Upper lobe of right lung (tissue), 1 donor: ENCODE measurements at places on chromosomes 13 and 19. TPM values are rescaled to one million over a fixed set of nuclear protein-coding genes. Genes with fewer than 3 reads are reported as not detected.

DNA sequence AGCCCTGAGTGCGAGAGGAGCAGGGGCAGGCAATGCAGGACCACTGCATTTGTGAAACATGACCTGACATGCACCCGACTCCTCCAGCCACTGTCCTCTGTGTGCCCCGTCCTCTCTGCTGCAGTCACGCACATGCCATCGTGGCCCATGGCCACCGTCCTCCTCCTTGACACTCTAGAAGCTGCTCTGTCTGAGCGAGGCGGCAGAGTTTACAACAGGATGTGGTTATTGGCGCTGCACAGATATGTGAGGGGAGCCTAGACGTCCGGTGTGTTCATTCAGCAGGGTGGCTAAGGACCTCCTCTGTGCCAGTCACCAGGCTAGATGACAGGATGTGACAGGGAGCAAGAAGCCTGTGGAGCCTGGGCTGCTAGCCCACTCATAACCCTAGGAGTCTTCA, 277.8 kb downstream of the FOXO1 start:
- DNase-seq, result no peak
- no peak overlapping the region for H3K4me3 ChIP-seq
- no peaks in the 10 kb centered on the region for H3K4me1 ChIP-seq
- no peaks in the 10 kb centered on the region for H3K27me3 ChIP-seq
- H3K27ac ChIP-seq, result peak overlapping the region; percentile 27

DNA sequence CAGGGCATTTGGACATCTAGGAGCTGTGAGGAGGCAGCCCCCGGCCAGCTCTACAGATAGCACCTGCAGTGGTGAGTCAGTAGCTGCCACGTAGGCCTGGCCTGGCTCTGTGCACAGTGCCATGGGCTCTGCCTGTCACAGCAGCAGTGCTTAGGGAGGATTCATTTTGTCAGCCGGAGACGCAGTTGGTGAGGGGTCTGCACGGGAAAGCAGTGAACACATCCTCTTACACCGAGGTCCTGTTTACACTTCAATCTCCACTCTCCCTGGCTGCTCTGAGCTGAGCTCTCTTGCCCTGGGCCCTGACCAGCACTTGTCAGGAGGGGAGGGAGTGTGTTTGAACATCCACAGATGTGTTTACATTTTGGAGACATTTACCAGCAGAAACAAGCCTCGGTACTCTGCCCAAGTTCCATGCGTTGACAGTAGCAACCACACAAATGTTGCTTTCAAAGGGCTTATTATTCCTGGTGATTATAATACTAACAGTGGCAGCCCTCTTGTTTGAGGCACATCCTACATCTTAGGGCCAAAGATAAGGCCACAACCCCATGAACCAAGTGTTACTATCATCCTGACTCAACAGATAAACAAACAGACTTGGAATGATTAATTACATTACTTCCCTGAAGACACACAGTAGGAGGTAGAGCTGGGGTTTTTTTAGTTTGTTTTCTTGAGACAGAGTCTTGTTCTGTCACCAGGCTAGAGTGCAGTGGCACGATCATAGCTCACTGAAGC, 148.9 kb downstream of the USP12 start:
- H3K36me3 ChIP-seq, result no peaks in the 10 kb centered on the region
- DNase-seq, result no peak

The HOMER3 gene
- 29.3 TPM for total RNA-seq

The HSD11B1L gene
- 6.6 TPM for total RNA-seq

The CEACAM8 gene
- not detected for total RNA-seq

DNA sequence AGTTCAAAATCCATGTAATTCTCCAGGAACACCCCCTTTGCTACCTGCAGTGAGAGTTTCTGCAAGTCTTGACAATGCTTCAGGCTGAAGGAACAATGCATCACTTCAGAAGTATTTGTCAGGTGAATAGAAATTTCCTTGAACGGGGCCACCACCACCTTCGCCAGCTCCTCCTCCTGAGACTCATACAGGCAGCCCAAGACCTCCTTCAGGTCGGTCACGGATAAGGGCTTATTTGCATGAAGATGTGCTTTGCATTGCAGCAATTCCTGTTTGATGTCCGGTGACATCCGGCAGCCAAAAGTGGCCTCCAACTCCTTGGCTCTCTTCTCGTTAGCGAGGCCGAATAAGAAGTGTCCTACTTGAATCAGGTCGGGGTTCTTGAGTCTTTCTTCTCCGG, 8.4 kb downstream of the NLRP7 start:
- no peaks in the 10 kb centered on the region for H3K27me3 ChIP-seq
- H3K4me3 ChIP-seq, result no peak overlapping the region
- no peaks in the 10 kb centered on the region for H3K36me3 ChIP-seq
- DNase-seq, result no peak
- no peaks in the 10 kb centered on the region for H3K4me1 ChIP-seq

DNA sequence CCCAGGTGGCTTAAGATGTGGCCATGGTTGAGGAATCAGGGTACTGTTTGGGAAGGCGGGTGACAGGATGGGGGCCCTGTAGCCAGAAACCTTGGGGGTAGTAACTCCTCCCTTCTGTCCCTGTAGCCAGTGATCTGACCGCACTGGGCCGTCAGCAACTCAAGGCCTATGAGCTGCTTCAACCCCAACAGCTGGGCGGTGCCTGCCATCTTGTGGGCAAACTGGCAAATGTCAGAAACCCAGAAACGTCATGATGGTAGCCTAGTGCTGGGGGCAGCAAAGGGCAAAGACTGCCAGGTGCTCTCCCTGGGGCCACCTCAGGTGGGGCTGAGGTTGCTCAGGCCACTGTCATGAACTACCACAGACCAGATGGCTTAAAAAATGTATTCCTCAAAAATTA, 3.5 kb downstream of the COPE start:
- no peak for DNase-seq
- no peaks in the 10 kb centered on the region for H3K27me3 ChIP-seq
- H3K36me3 ChIP-seq, result peaks cover 38% of the 10 kb centered on the region
- no peak overlapping the region for H3K27ac ChIP-seq
- H3K4me3 ChIP-seq, result no peak overlapping the region
- H3K4me1 ChIP-seq, result peaks cover 20% of the 10 kb centered on the region

DNA sequence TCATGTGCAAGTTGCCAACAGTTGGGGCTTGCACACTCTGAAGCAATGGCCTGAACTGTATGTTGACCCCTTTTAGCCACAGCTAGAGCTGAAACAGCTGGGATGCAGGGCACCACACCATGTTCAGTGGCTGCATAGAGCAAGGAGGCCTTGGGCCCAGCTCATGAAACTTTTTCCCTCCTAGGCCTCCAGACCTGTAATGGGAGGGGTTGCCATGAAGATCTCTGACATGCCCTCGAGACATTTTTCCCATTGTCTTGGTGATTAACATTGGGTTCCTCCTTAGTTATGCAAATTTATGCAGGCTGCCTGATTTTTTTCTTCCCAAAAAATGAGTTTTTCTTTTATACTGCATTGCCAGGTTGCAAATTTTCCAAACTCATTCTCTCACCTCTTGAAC, 165.1 kb upstream of the PRR20A start:
- DNase-seq, result no peak
- H3K27me3 ChIP-seq, result no peaks in the 10 kb centered on the region
- no peak overlapping the region for H3K27ac ChIP-seq
- no peaks in the 10 kb centered on the region for H3K4me1 ChIP-seq

The F10 gene
- total RNA-seq, result 7.9 TPM

- no peak overlapping the region for H3K27ac ChIP-seq
- no peak overlapping the region for H3K4me3 ChIP-seq
- no peaks in the 10 kb centered on the region for H3K27me3 ChIP-seq
- DNase-seq, result no peak
- H3K4me1 ChIP-seq, result no peaks in the 10 kb centered on the region
Observed at GRCh38 chr19:4496304-4496703, 22.0 kb downstream of the PLIN4 start.

The URAD gene
- not detected for total RNA-seq

GRCh38 chr19:34452723-34453122, 24.5 kb downstream of the UBA2 start:
- H3K27ac ChIP-seq, result no peak overlapping the region
- H3K4me1 ChIP-seq, result no peaks in the 10 kb centered on the region
- H3K4me3 ChIP-seq, result no peak overlapping the region
- peaks cover 94% of the 10 kb centered on the region for H3K36me3 ChIP-seq
- no peak for DNase-seq

DNA sequence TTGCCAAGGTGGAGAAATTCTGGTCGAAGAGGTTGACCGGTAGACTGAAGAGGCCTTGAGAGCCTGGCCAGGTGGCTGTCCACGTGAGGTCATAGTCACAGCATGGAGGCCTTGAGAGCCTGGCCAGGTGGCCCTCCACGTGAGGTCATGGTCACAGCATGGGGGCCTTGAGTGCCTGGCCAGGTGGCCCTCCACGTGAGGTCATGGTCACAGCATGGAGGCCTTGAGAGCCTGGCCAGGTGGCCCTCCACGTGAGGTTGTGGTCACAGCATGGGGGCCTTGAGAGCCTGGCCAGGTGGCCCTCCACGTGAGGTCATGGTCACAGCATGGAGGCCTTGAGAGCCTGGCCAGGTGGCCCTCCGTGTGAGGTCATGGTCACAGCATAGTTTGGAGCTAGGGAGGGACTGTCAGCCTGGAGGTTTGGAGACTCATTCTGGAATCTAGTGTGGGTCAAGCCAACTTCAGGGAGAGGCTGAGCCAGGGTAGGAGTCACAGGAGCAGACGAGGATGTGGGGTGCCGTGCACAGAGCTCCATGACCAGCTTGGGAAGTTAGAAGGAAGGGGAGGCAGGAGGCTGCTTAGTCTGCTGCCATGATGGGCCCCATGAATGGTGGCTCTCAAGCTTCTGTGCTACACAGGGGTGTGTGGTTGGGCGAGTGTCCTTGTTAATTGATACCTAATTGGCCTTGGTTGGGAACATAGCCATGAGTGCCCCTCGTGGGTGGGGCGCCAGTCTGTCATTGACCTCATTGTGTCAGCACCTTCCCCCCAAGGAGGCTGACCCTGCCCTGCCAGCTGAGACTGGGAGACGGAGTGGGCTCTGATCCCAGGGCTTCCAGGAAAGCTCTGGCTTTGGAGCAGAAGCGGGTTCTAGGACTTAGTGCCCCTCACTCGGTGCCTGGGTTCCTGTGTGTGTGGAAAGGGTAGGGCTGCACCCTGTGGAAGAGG, 4.0 kb downstream of the LENG9 start:
- H3K4me1 ChIP-seq, result peaks cover 18% of the 10 kb centered on the region
- H3K27me3 ChIP-seq, result no peaks in the 10 kb centered on the region
- peaks cover 74% of the 10 kb centered on the region for H3K36me3 ChIP-seq
- H3K27ac ChIP-seq, result no peak overlapping the region
- H3K4me3 ChIP-seq, result no peak overlapping the region

DNA sequence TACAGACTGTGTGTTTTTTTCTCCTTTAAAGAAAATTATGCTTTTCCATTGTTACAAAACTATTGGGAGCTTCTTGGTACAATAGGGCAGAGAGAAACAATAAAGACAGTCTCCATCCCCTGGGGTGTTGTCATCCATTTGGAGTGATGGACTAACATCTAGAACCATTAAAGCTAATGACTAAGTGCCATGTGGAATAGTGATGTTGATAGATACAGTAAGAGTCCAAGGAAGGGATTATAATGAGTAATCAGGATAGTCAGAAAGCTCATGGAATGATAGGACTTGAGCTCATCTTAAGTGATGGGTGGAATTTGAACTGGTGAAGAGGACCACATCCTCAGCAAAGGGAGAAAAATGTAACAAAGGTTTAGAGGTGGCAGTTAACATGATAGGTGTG, 24.1 kb upstream of the FRY start:
- no peaks in the 10 kb centered on the region for H3K27me3 ChIP-seq
- H3K27ac ChIP-seq, result no peak overlapping the region
- no peaks in the 10 kb centered on the region for H3K4me1 ChIP-seq
- H3K4me3 ChIP-seq, result no peak overlapping the region

DNA sequence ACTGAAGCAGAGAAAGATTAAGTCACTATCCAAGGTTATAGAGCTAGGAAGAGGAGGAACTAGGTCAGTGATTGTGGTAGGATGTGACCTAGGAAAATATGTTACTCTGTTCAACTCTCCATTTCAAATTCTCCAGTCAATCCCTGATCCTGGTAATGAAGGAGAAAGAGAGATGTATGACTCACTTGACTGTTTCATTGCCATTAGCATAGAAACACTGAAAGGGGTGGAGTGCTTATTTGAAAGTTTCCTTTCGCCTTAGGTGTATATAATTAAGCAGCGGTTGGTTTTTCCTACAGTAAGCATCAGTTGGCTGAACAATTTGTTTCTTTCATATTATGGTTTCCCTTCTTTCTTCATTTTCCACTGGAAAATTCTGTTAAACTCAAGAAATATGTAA, 198.1 kb upstream of the CSNK1A1L start:
- no peak overlapping the region for H3K4me3 ChIP-seq
- no peaks in the 10 kb centered on the region for H3K36me3 ChIP-seq
- H3K4me1 ChIP-seq, result no peaks in the 10 kb centered on the region
- no peaks in the 10 kb centered on the region for H3K27me3 ChIP-seq
- no peak for DNase-seq

The GRIN2D gene
- total RNA-seq, result 0.61 TPM

- H3K4me1 ChIP-seq, result no peaks in the 10 kb centered on the region
- H3K27ac ChIP-seq, result no peak overlapping the region
- H3K4me3 ChIP-seq, result no peak overlapping the region
- DNase-seq, result no peak
- H3K36me3 ChIP-seq, result peaks cover 13% of the 10 kb centered on the region
- H3K27me3 ChIP-seq, result peaks cover 34% of the 10 kb centered on the region
Observed at GRCh38 chr19:41910992-41911888, 17.0 kb downstream of the ERFL start.

The MYH14 gene
- 146 TPM for total RNA-seq

GRCh38 chr19:54196536-54196935, 4.1 kb upstream of the RPS9 start:
- no peak overlapping the region for H3K27ac ChIP-seq
- no peak overlapping the region for H3K4me3 ChIP-seq
- no peaks in the 10 kb centered on the region for H3K27me3 ChIP-seq
- peaks cover 20% of the 10 kb centered on the region for H3K4me1 ChIP-seq

DNA sequence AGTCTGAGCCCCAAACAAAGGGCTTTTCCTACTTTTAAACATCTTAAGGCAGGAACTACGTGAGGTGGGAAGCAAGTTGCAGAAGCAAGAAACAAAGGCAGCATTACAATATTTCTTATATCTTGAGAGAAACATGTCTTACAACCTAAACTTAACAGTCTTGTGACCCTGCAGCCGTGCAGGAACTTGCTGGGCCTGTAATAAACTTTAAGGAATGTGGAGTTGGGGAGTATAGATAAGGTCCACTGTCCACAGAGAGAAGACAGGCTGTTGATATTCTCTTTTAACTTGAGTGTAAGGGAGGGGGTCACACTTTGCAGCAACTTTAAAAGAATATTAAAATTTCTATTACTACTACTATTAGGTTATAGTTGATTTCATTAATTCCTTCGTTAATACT, 214.6 kb upstream of the HTR2A start:
- H3K36me3 ChIP-seq, result no peaks in the 10 kb centered on the region
- no peak for DNase-seq
- H3K27ac ChIP-seq, result no peak overlapping the region
- no peak overlapping the region for H3K4me3 ChIP-seq
- no peaks in the 10 kb centered on the region for H3K4me1 ChIP-seq

The CYP4F8 gene
- 2.1 TPM for total RNA-seq
